CD14-positive monocyte (primary cell): ENCODE measurements at places on chromosomes 12 and 14. TPM values are rescaled to one million over a fixed set of nuclear protein-coding genes. Genes with fewer than 3 reads are reported as not detected.

The C14orf39 gene
- not detected for polyA plus RNA-seq

GRCh38 chr14:55946231-55946630, 172.0 kb upstream of the PELI2 start:
- no peak overlapping the region for H3K27ac ChIP-seq
- DNase-seq = peak; percentile 12
- no peaks in the 10 kb centered on the region for H3K4me1 ChIP-seq
- H3K36me3 ChIP-seq = no peaks in the 10 kb centered on the region
- H3K4me3 ChIP-seq = no peak overlapping the region

GRCh38 chr14:74636424-74637177, 24.6 kb upstream of the LTBP2 start:
- no peak for DNase-seq
- no peaks in the 10 kb centered on the region for H3K27me3 ChIP-seq
- no peaks in the 10 kb centered on the region for H3K4me1 ChIP-seq
- H3K27ac ChIP-seq = no peak overlapping the region
- no peak overlapping the region for H3K4me3 ChIP-seq

GRCh38 chr14:52944254-52944653, 6.6 kb downstream of the FERMT2 start:
- H3K36me3 ChIP-seq = no peaks in the 10 kb centered on the region
- H3K4me1 ChIP-seq = no peaks in the 10 kb centered on the region
- peaks cover 21% of the 10 kb centered on the region for H3K27me3 ChIP-seq
- H3K4me3 ChIP-seq = no peak overlapping the region
- DNase-seq = no peak

- H3K27me3 ChIP-seq = no peaks in the 10 kb centered on the region
- no peak for DNase-seq
- H3K27ac ChIP-seq = no peak overlapping the region
- H3K4me3 ChIP-seq = no peak overlapping the region
- no peaks in the 10 kb centered on the region for H3K4me1 ChIP-seq
These were observed 15.5 kb upstream of the MGP start for GRCh38 chr12:14901228-14901562.

The B3GNT4 gene
- polyA plus RNA-seq = not detected in 2 replicates

The PCED1B gene
- polyA plus RNA-seq = not detected
